ENCODE measurements at places on chromosomes 3 and 15.

- DNase-seq, result no peak
Observed at GRCh38 chr15:35850284-35850683, 304.3 kb upstream of the DPH6 start.

GRCh38 chr3:13866041-13866965 is 13.6 kb downstream of the WNT7A start:
- DNase-seq, result peak; percentile 27

GRCh38 chr3:64178419-64178818 is 46.8 kb downstream of the PRICKLE2 start:
- no peak for DNase-seq

DNA sequence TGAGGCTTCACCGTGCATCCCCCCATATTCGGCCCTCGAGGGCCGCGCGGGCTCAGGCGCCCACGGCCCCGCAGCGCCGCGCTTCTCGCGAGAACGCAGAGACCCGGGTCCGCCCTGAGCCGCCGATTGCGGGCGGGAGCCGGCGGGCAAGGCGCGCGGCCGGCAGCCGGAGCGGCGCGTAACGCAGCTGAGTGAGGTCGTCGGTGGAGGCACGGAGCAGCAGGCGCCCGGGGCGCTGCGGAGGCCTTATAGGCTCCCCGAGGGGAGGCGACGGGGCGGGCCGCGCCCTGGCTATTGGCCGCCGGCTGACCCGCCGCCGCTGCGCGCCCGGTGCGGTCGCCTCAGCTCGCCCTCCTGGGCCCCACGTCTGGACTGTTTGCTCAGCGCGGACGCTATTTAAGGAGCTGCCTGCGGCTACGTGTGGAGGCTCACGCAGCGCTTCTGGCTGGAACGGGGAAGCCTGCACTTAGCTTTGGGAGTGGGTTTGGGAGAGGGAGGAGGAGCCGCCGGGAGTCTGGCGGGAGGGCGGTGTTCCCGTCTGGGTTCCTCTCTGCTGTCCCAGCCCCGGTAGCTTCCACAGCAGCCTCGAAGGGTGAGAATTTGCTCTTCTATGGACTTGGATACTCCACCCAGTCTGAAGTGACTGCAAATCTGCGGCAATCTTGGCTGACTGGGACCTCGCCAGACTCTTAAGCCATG is at the start of gene PLOD2:
Gene PLOD2 (minus strand): TSS at position 221 of the 699 bp plus-strand sequence. CDS start 195 bp downstream, at position 26.
- no peak for DNase-seq

- DNase-seq, result no peak
Observed at GRCh38 chr3:40725031-40725430, 200.3 kb downstream of the ZNF621 start.

DNA sequence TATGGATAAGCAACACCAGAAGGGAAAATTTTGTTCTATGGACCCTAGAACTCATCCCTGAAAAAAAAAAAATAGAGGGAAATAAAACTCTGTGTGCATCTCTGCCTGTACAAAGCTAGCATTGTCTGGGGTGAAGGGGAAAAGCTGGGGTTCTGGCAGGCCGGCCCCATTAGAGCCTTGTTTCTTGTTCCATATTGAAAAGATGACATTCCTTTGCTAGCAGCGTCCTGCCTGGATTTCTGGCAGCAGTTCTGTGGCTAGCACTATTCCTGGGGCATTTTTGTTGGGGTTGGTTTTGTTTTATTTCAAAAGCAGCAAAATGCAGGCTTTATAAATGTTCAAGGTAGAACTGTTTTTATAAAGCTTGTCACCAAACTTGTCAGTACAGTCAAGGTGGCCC is 45.2 kb downstream of the RARB start:
- no peak for DNase-seq

- DNase-seq, result no peak
Observed at GRCh38 chr3:101381809-101382208, 61.4 kb upstream of the IMPG2 start.

DNA sequence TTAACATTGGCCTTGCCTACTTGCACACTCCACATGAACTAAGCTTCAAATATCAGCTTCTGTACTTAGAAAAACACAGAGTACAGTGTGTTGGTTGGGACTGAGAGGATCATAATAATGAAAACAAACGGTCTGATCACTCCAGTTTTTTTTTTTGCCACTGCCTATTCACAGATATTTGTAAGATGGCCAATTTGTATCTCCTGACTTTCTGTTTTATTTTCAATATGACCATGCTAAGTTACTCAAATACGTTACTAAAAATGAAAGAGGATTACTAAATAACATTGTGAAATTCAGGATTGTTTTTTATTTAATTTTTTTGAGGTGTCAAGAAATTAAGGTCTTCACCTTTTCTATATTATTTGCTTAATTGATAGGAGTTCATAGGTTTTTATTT is 595.1 kb downstream of the TUSC7 start:
- no peak for DNase-seq

DNA sequence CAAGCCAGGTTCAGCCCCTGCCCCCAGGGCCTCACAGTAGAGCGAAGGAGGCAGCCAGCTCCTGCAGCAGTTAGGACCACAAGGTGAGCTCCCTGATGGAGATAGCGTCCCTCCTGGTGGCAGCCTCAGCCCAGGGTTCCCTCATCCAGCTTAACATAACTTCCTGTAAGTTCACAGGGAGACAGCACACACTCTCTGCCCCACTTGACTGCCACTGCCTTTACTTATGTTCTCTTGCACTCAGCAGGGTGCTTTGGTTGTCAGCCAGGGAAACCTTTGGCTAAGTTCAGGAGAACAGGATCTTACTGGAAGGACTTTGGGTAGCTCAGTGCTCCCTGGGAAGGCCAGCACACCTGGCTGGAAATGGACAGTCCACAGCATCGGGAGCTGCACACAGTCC is 10.9 kb downstream of the KBTBD13 start:
- DNase-seq, result no peak

DNA sequence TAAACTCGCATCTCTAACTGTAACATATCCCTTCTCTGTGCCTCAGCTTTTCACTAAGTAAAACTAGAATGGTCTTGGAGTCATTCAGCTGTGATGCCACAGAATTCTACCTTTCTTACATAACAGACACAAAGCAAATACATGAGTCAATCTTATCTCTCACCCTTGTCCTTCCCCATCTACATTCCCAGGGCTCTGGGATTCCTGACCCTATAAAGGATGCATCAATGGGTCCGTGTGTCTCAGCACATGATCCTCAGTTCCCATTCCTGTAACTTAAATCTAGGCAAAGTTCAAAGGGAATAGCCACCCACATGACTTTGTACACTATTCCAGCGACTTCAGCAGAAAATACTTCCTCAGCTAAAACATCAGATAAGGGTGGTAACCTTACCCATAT is 11.8 kb upstream of the ARL8B start:
- DNase-seq, result no peak

GRCh38 chr3:72245183-72245811 is 460.3 kb upstream of the PROK2 start:
- no peak for DNase-seq

DNA sequence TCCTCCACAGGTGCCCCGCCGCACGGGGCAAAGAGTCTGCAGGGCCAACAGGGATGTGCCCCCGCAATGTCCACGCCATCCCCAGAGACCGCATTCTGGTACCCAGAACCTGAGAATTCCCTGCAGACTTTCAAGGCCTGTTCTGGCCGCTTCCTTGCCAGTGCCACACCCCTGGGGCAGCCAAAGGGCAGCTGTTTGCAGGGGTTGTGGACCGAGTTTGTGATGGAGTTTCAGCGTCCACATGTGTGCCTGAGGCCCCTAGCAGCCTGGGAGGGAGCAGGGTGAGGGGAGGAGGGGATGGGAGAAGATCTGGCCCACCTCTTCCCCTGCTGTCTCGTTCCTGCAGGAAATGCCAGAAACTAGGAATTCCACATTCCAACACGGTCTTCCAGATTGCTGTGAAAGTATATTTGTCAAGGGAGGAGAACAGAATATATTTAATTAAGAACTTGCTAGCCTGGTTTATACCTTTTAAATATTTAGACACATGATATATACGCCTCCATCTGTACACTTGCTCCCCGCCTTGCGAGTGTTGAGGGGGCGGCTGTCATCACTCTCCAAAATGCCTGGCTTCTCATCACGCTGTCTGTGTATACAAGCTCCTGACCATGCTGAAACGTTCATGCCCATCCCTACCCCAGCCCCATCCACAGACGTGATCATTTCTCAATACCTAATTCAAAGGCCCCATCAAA is 31.1 kb upstream of the RASA2 start:
- DNase-seq, result no peak

DNA sequence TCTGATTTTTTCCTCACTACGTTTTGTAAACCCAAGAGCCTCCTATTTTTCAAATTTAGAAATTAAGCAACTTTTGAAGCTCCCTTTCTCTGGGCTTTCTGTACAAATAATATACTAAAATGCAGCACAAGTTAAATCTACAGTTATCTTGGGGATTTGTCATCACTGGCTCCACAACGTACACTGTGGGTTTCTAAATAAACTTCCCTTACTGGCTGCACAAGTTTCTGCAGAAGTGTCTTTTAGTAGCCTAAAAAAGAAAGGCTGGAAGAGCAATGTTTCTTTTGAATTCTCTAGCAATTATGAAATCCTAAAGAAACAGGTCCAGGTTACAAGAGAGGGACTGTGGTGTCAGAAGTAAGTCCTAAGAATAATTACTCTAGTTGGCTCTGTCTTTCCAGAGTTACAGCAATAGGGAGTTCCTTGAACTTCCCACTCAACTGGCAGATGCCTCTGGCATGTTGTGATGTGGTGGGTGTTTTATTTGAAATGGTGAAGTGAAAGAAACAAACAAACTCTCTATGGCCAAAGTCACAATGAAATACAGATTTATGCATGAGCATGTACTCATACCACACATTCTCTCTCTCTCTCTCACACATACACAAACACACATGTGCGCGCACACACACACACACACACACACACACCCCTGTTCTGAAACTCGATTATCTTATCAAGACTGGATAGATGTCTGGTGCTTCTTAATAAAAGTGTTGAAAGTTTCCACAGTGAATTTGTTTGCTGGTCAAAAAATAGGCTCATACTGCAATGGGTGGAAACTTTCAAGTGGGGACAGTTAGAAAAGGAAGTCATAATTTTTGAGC is 198.2 kb downstream of the SSR3 start:
- no peak for DNase-seq

- DNase-seq, result no peak
Observed at GRCh38 chr15:47196048-47196447, 521.3 kb upstream of the SEMA6D start.

- DNase-seq, result no peak
Observed at GRCh38 chr3:73723596-73723995, 98.9 kb upstream of the PDZRN3 start.

DNA sequence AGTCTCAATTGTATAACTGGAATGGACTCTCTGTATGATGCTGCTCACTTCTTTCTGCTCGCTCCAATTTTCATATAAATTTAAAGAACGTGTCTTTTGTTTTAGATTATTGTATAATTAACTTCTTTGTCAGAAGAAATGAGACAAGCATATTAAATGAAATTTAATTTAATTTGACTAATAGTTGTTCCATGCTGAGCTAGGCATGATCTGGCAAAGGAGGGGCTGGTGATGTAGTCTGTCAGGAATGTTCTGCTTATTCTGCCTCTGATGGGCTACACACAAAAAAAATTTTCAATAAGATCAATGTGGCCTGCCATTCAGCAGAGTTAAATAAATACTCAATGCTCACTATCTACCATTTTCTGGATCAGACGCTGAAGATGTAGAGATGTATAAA is 208.4 kb upstream of the CD96 start:
- DNase-seq, result no peak

- DNase-seq, result no peak
Observed at GRCh38 chr3:148307443-148307843, 390.3 kb upstream of the AGTR1 start.

DNA sequence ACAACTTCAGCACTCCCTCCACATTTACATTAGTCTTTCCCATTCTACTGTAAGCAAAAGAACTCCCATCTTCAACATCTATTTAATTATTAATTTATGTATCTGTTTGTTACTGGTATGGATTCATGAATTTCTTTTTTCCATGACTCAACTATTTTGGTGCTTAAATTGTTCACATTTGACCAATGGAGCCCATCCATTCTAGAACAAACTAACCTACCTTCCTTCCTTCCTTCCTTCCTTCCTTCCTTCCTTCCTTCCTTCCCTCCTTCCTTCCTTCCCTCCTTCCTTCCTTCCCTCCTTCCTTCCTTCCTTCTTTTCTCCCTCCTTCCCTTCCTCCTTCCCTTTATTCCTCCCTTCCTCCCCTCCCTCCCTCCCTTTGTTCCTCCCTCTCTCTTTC is 16.8 kb upstream of the MBNL1 start:
- DNase-seq, result no peak

- no peak for DNase-seq
Observed at GRCh38 chr3:171847133-171847532, 4.0 kb downstream of the TMEM212 start.

GRCh38 chr3:29335943-29336342 is 55.1 kb downstream of the RBMS3 start:
- DNase-seq, result no peak

GRCh38 chr3:178699810-178700209 is 163.6 kb downstream of the KCNMB2 start:
- DNase-seq, result no peak

GRCh38 chr3:52136513-52136912 is 17.7 kb downstream of the POC1A start:
- DNase-seq, result no peak

GRCh38 chr3:134709561-134710312 is 58.9 kb upstream of the KY start:
- DNase-seq, result no peak

- no peak for DNase-seq
Observed at GRCh38 chr3:18194431-18194830, 230.7 kb downstream of the SATB1 start.

DNA sequence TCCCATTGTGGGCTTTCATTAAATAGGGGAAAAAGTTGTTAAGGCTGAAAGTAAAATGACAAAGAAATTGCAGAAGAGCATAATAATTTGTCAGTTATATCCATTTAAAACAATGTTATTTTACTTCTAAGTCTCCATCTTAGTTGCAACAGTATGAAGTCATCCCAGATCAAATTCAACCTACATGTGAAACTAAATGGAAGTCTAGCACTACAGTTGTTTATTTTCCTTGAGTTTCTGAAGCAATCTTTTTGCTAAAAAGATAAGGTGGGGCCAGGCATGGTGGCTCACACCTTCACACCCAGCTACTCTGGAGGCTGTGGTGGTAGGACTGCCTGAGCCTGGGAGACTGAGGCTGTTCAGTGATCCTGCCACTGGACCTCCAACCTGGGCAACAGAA is 80.2 kb downstream of the DPH6 start:
- DNase-seq, result no peak

- no peak for DNase-seq
Observed at GRCh38 chr3:8899876-8900460, 63.3 kb downstream of the RAD18 start.

DNA sequence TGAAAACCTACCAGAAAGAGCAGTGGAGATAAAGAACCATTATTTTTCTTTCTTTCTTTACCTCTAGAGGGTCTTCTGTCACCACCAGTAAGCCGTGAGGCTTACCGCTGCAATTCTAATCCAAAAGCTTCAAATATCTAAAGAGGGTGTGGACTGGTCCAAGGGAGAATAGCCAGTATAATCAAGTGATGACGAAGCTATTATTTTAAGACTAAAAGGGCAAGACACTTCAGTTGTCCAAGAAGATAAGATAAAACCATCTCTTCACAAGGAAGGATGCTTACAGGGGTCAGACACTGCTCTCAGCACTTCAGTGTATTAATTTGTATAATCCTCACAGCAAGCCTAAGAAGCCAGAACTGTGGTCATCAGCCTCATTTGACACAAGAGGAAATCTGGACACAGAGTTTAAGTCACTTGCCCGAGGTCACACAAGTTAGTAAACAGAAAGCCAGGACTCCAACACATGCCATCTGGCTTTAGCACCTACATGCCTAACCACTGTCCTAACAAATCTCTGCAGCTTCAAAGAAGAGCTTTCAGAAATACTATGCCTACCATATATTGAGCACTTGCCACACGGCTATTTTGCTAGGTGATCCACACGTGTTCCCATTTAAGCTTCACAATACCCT is 14.6 kb downstream of the HDC start:
- DNase-seq, result no peak
